Glutamatergic neuron (in vitro differentiated cells): ENCODE measurements at places on chromosomes 13 and 19.

- no peak for DNase-seq
These were observed 6.3 kb upstream of the IGSF23 start for GRCh38 chr19:44607049-44607448.

- DNase-seq, result no peak
These were observed 20.1 kb upstream of the MYO16 start for GRCh38 chr13:108609353-108609752.

DNA sequence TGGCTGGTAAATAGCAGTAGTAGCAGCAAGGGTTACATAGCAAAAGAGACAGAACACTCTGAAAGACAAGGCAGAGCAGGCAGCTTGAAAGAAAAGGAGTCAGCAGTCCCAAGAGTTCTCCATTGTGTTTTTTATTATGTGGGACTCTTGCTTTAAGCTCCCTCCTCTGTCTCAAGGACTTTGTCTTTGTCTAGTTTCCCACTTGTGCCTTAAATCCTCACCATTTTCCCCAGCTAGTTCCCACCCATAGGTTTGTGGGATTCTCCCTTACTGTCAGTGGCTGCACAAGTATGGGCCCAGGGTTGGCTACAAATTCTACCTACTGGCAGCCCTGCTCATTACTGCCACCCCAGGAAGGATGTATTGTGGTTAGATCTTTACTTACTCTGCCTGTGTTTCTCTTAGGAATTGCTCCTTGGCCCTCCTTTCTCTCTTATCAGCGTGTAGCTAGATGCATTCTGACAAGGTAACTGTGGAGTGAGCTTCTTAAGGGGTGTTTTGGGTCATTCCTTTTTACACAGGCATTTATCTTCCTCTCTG lies 413.4 kb upstream of the PCDH9 start:
- DNase-seq, result no peak

DNA sequence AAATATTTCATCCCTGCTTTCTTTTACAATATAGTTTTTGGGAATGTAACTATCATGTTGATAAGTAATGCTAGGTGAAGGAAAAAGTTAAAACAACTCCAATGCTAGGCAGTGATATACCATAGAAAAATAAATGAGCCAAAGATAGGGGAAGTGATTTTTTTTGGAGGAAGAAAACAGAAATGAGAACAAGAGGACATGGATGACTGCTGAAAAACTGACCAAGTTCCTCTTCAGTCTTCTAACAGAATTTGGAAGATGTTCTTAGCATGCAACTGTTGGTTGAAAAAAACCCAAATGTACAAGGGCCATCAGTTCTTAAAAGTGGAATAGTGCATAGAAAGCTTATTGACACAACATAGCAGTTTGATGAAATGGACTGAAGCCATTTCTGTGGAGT lies 262.5 kb upstream of the STARD13 start:
- DNase-seq, result no peak

DNA sequence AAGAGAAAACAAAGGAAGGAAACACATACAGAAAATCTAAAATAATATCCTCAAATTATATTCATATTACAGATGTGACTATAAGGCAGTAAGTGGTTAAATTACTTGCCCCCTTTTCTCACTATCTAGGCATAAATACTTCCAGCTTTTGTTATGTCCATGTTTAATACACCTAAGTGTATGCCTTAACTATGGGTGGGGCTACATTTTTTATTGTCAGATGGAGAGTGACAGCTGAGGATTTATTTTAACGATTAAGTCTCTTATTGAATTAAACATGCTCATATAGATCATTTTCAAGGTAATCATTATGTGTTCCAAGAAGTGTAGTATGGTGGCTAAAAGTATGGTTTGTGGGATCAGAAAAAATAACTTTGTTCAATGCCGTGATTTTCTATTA lies 909.3 kb downstream of the GPC5 start:
- DNase-seq, result no peak

GRCh38 chr19:13781547-13781946 lies 7.3 kb downstream of the C19orf53 start:
- DNase-seq, result peak; percentile 62

- DNase-seq, result peak; percentile 83
These were observed 3.9 kb upstream of the PLPP2 start for GRCh38 chr19:294946-295686.

- DNase-seq, result no peak
These were observed 381.2 kb upstream of the SLITRK1 start for GRCh38 chr13:84263354-84264069.

DNA sequence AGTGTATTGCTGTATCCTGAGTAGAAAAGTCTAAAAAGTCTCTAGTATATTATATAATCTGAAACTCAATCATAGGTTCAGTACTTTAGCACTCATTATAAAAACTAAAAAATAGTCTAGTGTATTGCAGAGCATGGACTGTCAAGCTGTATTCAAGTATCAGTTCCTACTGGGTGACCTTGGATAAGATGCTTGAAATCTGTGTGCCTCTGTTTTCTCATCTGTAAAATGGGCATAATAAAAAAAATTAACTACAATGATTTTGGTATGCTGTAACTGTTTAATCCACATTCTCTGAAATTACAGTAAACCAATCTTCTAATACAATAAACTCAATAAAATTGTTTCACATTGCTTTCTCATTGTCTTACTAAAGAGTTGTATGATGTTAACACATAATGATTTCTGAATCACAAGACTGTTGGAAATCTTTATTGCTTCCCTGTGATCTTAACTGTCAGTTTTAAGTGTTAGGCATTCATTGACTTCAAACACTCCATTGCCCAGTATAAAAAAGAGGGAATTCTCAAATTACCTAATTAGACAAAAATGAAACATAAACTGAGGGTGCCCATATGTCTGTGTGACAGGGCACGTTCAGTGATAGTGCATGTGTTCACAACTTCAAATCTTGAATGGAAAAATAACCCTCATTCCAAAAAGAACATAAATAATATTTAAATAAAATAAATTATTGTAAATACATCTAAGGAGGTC lies 2.2 kb downstream of the STARD13 start:
- no peak for DNase-seq

GRCh38 chr13:85638265-85638664 lies 161.0 kb downstream of the SLITRK6 start:
- no peak for DNase-seq

DNA sequence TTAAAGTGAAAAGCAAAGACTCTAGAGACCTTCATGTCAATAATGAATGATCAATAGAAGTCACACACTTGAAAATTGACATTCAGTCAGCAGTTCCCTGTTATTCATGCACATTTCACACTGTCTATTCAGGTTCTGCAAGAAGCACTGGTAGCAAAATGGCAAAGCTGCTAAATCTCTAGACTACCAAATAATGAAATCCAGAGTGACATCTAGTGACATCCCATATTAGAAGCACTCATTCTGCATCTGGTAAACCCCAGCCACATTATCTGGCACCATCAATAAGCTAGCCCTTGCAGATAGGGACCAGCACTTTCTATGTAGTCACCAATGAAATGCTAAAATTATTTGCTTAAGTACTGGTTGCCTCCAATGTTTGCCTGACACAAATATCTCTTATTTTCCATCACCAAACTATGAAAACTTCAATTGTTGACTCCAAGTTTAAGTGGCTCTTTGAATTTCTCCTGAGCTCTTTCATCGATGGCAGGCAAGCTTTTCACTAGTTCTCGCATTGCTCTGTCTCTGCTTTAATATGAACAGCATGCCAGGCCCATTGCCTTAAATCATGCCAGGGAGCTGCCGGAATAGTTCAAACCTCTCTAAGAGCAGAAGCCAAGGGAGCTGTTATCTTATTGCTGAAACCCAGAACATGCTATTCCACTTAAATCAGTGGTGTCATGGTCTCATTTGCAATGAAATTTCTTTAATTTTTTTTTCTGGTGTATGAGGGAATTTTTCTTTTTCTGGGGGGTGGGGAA lies 409.9 kb downstream of the MZT1 start:
- DNase-seq, result no peak

GRCh38 chr13:79581870-79582315 lies 100.9 kb downstream of the NDFIP2 start:
- DNase-seq, result peak; percentile 57

GRCh38 chr13:95480131-95480545 lies 72.4 kb upstream of the CLDN10 start:
- DNase-seq, result no peak

GRCh38 chr19:51525651-51526050 lies 5.8 kb downstream of the SIGLEC6 start:
- no peak for DNase-seq

DNA sequence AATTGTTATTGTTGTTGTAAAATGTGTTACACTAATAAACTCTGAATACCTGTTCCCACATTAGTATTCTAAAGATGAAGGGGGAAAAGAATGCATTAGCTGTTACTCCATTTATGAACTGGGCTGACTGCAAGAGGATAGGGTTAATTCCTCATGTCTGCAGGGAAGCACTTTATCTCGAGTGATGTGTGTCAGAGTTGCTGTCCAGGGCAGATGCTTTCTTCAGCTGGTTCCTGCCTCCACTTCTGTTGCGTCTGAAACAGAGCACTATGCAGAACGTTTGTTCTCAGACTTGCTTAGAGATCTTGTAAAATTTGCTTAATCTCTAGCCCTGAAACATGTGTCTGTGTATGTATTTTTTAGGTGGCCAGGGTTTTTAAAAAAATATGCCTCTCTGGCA lies 318.8 kb downstream of the SPRY2 start:
- no peak for DNase-seq

GRCh38 chr19:2536461-2536860 lies 60.5 kb downstream of the GADD45B start:
- no peak for DNase-seq

- DNase-seq, result no peak
These were observed 77.3 kb downstream of the ZNF486 start for GRCh38 chr19:20244356-20244755.

DNA sequence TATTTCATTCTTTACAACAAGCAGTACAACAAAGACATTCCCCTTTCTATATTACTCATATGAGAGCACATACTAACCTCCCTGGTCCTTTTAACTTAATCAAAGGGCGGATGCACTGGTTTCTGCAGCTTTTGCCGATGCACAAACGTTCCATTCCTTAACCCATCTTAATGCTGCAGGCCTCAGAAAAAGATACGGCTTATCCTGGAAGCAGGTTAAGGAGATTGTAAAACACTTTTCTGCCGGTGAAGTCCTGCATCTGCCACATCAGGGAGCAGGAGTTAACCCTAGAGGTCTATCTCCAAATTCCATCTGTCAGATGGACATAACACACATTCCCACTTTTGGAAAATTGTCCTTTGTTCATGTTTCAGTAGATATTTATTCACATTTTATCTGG lies 11.5 kb upstream of the ZNF814 start:
- DNase-seq, result no peak

DNA sequence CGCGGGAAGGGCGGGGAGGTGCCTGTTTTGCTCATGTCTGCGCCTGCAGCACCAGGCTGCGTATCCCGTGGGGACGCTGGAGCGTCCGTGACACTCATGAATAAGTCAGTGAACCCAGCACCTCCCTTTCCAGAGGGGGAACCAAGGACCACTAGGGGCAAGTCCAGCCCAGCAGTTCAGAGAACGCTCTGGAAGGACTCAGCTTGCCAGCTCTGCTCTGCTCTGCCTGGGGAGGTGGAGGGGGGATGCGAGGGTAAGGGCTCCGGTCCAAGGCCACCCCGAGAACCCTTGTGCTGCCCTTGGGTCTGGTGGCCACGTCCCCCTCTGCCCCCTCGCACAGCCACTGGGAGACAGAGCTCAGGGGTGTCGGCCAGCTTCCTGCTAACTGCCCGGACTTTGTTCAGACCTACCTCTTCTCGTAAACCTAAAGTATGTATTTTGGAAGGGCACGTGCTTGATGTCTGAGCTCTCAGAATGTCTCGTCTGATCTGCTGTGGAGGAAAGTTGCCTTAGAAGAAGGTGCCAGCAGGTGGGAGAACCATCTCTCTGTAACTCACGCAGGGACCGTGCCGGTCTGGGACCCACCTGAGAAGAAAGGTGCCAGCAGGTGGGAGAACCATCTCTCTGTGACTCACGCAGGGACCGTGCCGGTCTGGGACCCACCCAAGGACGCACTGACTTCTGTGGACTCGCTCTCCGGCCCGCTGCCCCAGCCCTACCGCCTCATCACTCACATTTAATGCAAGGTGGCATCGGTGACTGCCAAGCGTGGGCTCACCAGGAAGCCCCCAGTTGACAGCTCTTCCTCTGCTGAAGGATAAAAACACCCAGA lies 34.1 kb downstream of the TMEM255B start:
- no peak for DNase-seq

GRCh38 chr19:29517412-29517811 lies 8.4 kb upstream of the VSTM2B start:
- peak; percentile 4 for DNase-seq

DNA sequence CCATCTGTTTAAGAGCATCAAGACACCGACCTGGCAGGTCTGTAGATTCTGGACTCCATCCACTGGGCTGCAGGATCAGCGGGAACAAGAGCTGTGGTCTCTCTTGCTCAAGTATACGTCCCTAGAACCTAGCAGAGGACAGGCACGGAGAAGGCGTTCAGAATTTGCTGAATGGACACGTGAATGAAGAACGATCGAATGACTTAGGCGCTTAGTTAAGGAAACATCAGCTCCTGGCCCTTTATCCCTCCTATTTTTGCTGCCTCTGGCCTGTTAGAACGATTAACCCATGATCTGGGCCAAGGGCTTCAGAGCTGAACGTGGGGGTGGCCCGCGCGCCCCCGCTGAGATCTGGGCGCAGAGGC lies 953 bp downstream of the DZIP1 start:
- DNase-seq, result no peak

DNA sequence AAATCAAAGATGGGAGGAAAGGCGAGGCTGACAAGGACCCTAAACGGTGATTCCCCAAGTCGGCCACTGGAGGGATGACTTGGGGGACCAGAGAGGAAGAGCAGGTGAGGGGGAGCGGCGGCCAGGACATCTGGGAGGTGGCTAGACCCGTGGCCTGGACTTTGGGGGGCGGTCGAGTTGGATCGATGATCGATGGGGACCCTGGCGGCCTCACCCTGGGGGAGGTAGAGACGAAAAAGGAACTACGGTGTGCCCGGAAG lies 7.7 kb upstream of the CIRBP start:
- no peak for DNase-seq

- DNase-seq, result no peak
These were observed 14.2 kb upstream of the PTBP1 start for GRCh38 chr19:782878-783668.

- DNase-seq, result no peak
These were observed 45.1 kb downstream of the MIPEP start for GRCh38 chr13:23844132-23844531.

- DNase-seq, result no peak
These were observed 4.2 kb downstream of the BLOC1S3 start for GRCh38 chr19:45182758-45183157.

GRCh38 chr19:44752816-44753625 lies 4.5 kb downstream of the BCL3 start:
- DNase-seq, result no peak

GRCh38 chr13:78520425-78520824 lies 82.9 kb downstream of the POU4F1 start:
- DNase-seq, result no peak

GRCh38 chr13:21420706-21421105 lies 38.4 kb downstream of the ZDHHC20 start:
- no peak for DNase-seq

- DNase-seq, result no peak
These were observed 12.0 kb downstream of the BCAM start for GRCh38 chr19:44820648-44821609.
